Globus pallidus (tissue), 1 donor: ENCODE measurements at places on chromosomes 7 and 10.

GRCh38 chr10:110405380-110405779, 92.3 kb upstream of the DUSP5 start:
- no peak for DNase-seq

DNA sequence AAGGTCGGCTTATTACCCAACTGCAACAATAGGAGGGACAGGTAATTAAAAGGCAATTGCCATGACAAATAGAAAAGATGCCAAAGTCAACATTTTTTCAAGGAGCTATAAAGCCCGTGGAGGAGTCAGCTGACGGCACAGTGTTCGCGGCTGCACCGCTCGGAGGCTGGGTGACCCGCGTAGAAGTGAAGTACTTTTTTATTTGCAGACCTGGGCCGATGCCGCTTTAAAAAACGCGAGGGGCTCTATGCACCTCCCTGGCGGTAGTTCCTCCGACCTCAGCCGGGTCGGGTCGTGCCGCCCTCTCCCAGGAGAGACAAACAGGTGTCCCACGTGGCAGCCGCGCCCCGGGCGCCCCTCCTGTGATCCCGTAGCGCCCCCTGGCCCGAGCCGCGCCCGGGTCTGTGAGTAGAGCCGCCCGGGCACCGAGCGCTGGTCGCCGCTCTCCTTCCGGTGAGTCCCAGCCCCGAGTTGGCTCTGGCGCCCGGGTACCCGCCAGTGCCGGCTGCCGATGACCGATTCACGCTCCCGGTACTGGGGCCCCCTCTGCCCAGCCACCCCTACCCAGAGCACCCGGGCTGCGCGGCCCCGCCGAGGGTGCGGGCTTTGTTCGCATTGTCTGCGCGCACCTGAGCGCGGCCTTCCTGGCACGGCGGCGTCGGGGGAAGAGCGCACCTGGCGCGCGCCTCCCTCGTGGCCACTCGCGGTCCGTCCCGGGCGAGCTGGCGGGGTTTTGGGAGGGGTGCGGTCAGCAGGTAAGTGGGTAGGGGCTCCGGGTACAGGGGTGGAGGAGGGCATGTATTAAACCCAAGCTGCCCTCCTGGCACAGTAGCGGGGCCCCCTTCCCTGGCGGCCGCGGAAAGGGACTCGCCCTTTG, at the start of gene VWA2:
Gene VWA2, plus strand, starts transcription at position 138 of the 877 bp plus-strand sequence. CDS start 9,460 bp downstream, outside the sequence.
- DNase-seq = no peak

GRCh38 chr10:7797582-7797981, 9.6 kb downstream of the ATP5F1C start:
- DNase-seq = no peak

DNA sequence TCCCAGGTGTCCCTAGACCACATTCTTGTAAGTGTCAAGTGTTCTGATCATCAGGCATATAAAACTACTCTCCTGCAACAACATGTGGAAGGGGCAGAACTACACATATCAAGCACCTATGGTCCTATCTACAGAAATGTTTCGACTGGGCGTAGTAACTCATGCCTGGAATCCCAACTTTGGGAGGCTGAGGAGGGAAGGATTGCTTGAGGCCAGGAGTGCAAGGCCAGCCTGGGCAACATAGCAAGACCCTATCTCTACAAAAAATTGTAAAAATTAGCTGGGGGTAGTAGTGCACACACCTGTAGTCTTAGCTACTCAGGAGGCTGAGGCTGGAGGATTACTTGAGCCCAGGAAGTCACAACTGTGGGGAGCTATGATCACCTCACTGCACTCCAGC, 244.2 kb downstream of the PARD3 start:
- DNase-seq = no peak

- DNase-seq = no peak
Observed at GRCh38 chr10:114603948-114604347, 54.1 kb downstream of the ABLIM1 start.

- no peak for DNase-seq
Observed at GRCh38 chr10:99358101-99358500, 28.9 kb downstream of the CNNM1 start.

GRCh38 chr7:131327049-131327625, 539 bp upstream of the MKLN1 start:
- no peak for DNase-seq

DNA sequence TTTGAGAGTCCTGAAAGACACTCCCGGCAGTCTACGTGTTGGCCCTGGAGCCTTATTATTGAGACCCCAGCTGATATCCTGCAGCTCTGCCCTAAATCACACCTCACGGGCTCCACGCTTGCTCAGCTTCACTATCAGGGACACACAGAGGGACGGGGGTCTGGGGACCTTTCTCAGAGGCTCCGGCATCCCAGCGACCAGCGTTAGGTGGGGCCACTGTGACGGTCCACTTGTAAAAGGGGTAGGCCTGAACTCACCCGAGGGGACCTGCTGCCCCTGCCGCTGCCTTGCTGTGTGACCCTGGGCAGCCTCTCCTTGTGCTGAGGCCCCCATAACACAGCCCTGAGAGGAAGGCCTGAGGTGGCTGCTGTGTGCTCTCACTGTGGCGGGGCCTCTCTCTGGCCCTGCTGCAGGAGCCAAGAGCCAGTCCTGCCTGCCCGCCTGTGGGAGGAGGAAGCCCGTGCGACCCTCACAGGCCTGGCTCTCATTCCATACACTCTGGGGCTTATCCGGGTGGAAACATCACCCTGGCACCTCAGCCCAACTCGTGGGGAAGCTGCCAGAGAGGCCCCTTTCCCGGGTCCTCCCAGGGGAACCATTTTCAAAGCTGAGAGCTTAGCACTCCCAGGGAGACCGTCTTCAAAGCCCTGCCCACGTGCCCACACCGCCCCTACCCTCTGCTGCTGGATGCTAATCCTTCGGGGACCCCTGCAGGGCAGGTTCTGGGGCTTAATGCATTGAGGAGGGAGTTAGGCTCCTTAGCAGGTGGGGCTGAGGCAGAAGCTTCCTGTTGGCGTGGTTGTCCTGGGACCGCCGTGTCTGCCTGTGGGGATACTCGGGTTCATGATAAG, 21.7 kb downstream of the AQP1 start:
- DNase-seq = no peak

DNA sequence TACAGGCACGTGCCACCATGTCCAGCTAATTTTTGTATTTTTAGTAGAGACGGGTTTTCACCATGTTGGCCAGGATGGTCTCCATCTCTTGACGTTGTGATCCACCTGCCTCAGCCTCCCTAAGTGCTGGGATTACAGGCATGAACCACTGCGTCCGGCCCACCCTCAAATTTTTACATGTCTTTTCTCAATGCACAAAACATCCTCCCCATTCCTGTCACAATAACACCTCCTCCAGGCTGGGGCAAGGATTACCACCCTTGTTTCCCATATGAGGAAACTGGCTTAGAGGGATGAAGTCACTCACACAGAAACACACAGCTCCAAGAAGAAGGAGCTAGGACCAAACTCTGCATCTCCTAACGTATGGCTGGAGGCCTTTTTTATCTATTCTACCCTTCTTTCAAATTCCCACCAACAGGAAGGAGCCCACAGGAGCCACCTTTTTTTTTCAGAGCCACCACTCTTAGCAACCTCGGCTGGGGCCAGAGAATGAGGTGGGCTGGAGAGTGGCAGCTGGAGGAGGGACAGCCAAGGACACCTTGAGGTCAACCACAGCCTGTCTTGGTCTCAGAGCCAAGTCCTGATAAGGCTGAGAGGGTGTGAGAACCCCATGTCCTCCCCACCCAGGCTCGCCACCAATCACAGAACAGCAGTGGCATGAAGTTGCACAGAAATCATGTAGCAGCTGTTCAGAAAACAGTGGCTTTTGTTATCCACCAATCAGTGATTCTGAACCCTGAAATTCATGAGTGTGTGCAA, 113.1 kb upstream of the PDLIM1 start:
- DNase-seq = no peak

DNA sequence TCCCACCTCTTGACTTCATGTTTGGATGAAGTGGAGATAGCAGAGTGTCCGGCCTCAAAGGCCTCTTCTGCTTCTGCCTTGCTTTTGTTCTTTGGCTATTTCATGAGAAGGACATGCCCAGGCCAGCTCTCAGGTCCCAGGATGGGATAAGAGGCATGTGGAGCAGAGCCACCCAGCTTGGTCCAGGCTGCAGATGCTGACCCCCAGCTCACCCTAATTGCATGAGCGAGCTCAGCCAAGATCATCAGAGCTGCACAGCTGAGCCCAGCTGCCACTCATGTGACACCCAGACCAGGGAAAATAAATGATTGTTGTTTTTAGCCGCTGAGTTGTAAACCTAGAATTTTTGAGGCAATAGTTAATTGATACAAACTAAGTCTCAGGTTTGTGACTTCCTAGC, 230.0 kb downstream of the PHF14 start:
- DNase-seq = no peak

- no peak for DNase-seq
Observed at GRCh38 chr10:22990443-22990842, 62.6 kb downstream of the ARMC3 start.

DNA sequence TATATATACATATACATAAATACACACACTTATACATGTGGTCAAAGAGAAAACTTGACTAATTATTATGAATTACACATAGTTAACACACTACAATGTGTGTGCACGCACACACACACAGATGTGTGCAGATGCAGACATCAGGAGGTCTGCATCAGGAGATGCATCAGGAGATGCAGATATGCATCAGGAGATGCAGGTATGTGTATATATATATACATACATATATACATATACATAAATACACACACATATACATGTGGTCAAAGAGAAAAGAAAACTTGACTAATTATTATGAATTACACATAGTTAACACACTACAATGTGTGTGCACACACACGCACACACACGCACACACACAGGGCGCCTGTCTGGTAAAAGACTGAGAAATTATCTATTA, 31.3 kb upstream of the MDFIC start:
- no peak for DNase-seq

- DNase-seq = no peak
Observed at GRCh38 chr10:70479165-70479581, 606 bp downstream of the PALD1 start.

- peak; percentile 33 for DNase-seq
Observed at GRCh38 chr10:89563861-89564478, 28.6 kb upstream of the SLC16A12 start.

- no peak for DNase-seq
Observed at GRCh38 chr7:22200777-22201176, 156.2 kb downstream of the RAPGEF5 start.

GRCh38 chr10:27158421-27158820, 3.3 kb downstream of the MASTL start:
- DNase-seq = no peak

DNA sequence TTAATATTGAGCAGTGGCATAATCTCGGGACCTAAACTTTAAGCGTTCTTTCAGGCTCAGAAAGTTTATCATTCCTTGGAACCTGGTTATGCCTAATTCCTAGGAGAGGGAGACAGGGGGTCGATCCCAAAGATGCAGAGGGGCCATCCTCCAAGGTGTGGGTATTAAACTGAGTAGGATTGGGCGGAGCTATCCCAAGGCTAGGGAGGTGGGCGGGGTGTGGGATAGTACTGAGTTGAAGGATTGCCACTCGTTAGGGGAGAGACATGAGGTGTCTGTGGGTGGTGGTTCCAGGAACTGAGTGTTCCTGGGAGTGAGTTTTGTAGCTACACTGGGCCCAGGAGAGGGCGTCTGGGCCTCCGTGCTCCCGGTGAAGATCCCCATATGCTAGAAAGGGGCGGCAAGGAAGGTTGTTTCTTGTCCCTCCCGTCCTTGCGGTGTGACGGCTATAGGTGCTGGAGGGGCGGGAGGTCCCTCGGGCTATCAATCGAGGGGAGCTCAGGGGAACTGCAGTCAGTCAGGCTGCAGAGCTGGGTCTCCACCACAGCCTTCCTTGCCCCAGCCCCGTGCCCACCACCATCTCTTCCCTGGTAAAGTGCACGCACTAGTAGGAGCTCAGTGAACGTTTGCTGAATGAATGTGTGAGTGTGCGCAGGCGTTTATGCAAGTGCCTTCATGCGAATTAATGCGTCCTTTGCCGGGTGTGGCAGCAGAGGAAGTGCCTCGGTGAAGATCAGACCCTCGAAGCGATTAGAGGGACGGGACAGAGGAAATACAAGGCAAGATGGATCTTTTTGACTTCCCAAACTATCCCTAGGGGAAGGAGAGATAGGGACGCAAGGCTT, 3.0 kb upstream of the HMX2 start:
- no peak for DNase-seq

GRCh38 chr10:130425169-130425568, 289.0 kb downstream of the GLRX3 start:
- DNase-seq = no peak

DNA sequence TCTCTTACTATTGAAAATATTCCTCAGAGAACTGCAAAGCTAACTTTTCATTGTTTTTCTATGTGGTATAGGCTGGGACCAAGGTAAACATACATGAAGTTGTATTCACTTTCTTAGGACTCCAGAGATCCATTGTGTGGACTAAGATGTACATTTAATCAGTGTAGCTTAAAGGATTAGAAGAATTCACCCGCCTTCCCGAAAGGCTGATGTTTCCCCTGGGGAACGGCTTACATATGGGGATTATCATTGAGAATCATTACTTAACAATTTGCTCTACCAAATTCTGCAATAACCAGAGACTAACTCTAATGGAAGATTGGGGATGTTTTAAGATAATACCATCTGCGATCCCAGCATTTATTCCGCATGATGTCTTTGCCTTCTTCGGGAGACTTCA, 257.1 kb upstream of the KIAA1217 start:
- DNase-seq = no peak

- DNase-seq = peak; percentile 22
Observed at GRCh38 chr7:51069411-51070083, 247.1 kb downstream of the COBL start.

DNA sequence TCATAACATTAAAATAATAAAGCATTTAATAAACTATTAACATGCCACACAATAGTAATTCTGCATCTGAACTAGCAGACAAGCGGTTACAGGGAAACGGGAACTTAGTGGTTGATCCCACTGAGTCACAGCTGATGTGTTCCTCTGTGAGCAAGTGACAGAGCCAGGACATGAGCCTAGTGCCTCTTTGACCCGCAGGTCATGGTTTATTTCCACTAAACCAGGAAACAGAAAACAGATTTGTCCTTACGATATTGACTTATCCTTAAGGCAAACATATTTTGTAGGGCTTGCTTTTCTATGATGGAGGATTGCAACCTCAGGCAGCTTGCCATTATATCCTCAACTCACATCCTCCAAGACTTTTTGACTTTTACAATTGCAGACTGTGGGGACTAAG, 987.3 kb downstream of the CCSER2 start:
- no peak for DNase-seq

GRCh38 chr10:26311383-26311940, 94.9 kb downstream of the GAD2 start:
- no peak for DNase-seq

- DNase-seq = no peak
Observed at GRCh38 chr10:15715619-15716227, 4.0 kb downstream of the ITGA8 start.

GRCh38 chr10:113017376-113017775, 67.3 kb downstream of the TCF7L2 start:
- DNase-seq = no peak

- no peak for DNase-seq
Observed at GRCh38 chr7:100130608-100131453, 4.1 kb downstream of the MBLAC1 start.

- no peak for DNase-seq
Observed at GRCh38 chr7:135343361-135343760, 109.7 kb downstream of the STRA8 start.

GRCh38 chr10:103811463-103811862, 43.9 kb downstream of the SH3PXD2A start:
- DNase-seq = no peak
